ENCODE measurements at places on chromosomes 2 and 18.

DNA sequence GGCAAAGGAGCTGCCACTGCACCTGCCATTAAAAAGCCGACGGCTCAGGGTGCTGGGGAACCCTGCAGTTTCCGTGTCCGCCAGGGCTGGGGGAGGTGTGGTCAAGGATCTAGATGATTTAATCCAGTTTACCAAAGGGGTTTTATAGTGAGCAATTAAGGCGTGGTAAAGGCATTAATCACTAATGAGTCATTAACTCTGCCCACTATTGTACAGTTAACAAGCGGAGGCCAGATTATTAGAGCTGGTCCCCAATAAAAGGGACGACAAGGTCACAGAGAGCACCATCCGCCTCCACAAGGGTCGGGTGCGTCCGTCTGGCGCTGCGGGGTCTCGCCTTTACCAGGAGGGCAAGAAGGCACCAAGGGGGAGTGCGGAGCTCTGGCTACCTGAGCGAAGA is 9.6 kb downstream of the RAX start:
- no peak for DNase-seq

GRCh38 chr18:7946734-7947377 is 379.7 kb downstream of the PTPRM start:
- DNase-seq = no peak

GRCh38 chr2:45888167-45888566 is 236.7 kb downstream of the PRKCE start:
- DNase-seq = no peak

GRCh38 chr18:26436176-26437051 is 111.9 kb downstream of the KCTD1 start:
- DNase-seq = no peak

GRCh38 chr2:33681364-33681757 is 82.3 kb upstream of the FAM98A start:
- no peak for DNase-seq

All from RWPE2 (cell line).